ENCODE measurements at places on chromosomes 12 and 14.

DNA sequence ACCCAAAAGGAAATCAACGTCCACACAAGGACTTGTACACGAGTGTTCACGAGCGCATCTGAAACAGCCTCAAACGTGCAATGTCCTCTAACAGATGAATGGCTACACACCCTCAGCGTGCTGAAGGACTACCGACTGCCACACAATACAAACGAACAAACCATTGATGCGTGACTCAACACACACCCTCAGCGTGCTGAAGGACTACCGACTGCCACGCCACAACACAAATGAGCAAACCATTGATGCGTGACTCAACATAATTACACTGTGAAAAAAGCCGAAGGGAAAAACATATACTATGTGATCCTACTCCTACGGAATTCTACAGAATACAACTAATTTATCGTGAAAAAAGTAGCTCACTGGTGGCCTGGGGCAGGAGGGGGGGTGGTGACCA lies 25.1 kb upstream of the BTBD6 start:
- DNase-seq, result no peak

GRCh38 chr14:99964979-99965378 lies 100.2 kb upstream of the EVL start:
- no peak for DNase-seq

DNA sequence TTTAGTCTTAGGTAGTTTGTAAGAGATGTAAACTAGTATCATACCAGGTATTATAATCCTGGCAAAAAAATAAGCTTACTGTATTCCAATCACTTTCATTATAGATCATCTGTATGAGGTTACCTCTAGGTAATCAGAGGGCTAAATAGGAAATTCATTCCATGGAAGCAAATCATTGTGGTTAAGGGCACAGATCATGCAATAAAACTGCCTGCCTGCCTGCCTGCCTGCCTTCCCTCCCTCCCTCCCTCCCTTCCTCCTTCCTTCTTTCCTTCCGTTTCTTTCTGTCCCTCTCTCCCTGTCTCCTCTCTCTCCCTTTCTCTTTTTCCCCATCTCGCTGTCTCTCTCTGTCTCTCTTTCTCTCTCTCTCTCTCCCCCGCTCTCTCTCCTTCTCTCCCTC lies 3.2 kb upstream of the CLEC9A start:
- no peak for DNase-seq

DNA sequence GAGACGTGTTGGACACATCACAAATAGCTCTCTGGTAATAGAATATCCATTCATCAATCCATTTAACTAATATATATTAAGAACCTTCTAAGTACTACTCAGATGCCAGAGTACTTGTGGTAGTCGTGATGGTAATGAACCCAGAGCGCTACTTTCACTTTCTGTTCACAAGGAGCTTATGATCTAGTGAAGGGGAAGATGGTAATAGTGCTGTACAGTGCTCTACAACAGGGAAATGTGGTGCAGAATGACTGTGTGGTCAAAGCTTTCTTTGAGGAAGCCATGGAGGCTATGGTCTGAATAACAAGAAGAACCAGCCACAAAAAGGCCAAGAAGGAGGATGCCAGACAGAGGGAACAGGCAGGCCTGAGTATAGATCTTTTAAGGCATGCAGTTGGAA lies 212.0 kb downstream of the PTPRO start:
- DNase-seq, result no peak

GRCh38 chr14:93234798-93235197 lies 27.7 kb downstream of the UBR7 start:
- no peak for DNase-seq

DNA sequence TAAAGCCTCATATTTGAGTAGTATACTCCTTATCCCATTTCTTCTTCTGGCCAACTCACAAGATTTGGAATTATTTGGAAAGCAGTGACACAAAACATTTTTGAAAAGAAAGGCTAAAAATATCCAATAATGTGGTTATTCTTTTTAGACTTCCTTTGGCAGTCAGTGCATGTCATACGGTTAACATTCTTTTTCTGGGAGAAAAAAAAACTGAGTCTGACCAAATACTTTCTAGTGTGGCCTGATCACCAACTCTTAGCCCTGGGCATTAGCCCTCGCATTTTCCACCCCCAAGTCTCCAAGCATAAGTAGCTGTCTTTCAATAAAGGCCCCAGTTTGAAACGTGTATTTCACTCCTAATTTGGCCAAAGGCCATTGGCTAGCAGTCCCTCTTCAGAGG lies 5.9 kb downstream of the RASSF3 start:
- no peak for DNase-seq

GRCh38 chr12:15525441-15525840 lies 203.1 kb downstream of the PTPRO start:
- no peak for DNase-seq

DNA sequence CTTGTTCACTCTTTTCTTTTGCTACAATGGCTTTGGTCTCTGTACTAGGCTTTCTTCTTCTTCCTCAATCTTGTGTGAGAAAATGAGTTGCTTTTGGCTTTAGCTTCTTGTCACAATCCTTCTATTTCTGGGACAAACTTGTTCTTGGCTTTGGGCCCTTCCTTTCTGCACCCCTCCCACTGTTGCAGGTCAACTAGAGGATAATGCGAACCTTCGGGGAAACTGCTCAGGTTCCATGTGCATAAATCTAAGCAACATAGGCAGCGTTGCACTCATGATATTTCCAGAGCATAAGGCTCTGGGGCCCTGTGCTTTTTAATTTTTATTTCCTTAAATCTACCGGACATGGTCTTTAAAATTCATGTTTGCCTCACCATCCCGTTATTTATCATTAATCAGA lies 89.8 kb upstream of the LRIG3 start:
- DNase-seq, result no peak

DNA sequence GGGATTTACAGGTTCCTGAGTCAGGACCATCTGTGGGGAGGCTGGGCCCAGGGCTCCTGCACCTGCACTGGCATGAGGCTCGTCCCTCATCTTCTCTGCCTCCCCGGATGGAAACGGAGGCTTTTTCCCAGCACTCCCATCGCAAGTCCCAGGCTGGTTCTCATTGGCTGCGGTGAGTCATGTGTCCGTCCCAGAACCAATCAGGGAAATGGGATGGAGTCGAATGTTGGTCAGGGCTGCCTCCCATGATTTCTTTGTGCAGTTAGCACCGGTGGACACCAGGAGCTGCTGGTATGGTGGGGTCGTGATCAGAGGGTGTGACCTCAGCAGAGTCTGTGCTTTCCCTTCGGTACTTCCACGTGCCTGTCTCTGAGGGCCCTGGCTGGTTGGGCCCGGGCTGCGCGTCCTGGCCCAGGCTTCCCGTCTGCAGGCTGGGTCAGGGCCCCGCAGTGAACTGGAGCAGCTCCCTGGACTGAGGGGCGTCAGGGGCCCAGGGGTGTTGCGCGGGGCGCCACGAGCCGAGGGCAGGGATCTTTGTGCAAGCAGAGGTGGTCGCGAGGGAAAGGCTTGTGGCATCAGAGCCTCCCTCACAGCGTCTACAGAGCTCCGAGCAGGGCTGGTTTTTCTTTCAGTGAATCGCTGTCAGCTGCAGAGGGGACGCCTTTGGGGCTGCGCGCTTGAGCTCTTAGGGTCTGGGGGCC lies 168.1 kb downstream of the ADGRD1 start:
- DNase-seq, result no peak

DNA sequence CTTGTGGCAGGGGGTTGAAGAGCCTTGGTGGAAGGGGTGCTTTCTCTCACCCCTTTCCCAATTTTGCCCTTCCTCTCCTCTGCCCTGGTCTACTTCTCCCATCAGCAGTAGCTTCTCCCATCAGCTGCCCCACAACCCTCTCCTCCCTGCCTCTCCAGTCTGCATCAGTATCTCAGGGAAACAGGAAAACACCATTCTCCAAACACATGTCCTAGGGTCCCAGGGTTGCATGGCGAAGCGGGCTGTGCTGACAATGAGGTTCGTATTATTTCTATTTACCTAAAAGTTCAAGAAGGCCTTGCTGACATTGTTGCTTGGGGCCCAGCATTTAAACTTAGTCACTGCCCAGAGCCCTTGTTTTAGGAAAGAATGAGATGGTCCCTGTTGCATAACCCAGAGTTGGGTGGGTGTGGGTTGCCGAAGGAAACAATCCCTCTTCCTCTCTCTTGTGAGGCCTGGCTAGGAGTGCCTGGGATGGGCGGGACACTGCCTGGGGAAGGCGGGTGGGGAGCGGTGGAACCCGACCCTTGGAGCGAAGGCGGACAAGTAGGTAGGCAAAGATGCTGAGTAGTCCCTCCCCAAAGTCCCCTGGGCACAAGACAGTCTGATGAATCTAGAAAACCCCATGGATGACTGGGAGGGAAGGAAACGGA lies 1.3 kb upstream of the IGFBP6 start:
- DNase-seq, result no peak

GRCh38 chr12:25942709-25943108 lies 15.8 kb upstream of the RASSF8 start:
- DNase-seq, result no peak

GRCh38 chr14:70856851-70857495 lies 47.7 kb upstream of the MAP3K9 start:
- DNase-seq, result no peak

GRCh38 chr14:33880330-33880729 lies 70.5 kb downstream of the EGLN3 start:
- DNase-seq, result no peak

DNA sequence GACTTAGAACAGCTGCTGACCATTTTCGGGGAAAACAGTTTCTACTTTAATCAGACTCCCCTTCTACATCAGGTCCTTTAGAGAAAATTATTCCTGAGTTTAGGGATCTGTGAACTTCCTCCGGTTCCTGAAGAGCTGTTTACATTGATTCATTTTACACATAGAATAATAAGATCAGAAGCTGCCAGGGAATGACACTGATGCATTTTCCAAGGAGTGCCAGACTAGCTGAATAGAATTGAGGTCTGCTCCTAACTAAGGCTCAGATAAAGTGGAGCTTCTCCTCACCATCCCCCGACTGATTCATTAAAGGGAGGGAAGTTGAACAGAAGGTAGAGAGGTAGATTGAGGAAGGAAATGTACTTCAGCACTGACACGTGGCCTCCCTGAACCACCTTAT lies 41.9 kb upstream of the PSMA6 start:
- no peak for DNase-seq

DNA sequence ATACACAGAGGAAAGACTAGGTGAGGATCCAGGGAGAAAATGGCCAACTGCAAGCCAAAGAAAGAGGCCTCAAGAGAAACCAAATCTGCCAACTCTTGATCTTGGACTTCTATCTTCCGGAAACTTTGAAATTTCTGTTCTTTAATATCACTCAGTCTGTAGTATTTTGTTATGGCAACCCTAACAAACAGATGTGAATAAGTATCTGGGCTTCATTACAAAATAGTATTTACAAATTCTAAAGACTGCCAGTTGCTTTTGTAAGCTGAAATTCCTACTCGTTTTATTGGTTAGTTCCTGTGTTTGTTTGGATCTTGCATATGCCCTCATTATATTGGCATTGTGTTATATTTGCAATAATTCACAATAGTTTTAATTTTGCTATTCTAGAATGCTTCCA lies 143.2 kb upstream of the USP15 start:
- no peak for DNase-seq

GRCh38 chr12:94020335-94020734 lies 128.0 kb upstream of the PLXNC1 start:
- DNase-seq, result no peak

- DNase-seq, result no peak
Measured at GRCh38 chr12:67578976-67579661, 69.4 kb upstream of the DYRK2 start.

DNA sequence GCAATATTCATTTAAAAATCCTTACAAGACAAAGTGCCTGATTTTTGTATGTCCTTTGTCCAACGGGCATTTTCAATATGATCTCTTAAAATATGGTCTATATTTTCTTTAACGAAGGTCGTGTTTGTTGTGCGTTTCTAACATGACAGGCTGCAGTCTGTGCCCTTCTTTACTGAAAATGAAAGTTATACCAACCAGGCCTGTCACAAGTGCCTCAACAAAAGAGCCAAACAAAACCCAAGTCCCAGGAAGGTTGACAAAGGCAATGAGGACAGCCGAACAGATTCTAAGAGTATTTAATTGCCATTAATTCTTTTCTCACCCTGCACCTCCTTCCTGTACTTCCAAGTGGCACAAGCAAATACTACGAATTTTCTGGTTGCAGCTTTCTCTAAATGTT lies 13.9 kb downstream of the PAX9 start:
- DNase-seq, result no peak

GRCh38 chr12:14239935-14240872 lies 125.3 kb upstream of the ATF7IP start:
- DNase-seq, result no peak

- no peak for DNase-seq
Measured at GRCh38 chr12:104707794-104708558, 250.1 kb downstream of the SLC41A2 start.

DNA sequence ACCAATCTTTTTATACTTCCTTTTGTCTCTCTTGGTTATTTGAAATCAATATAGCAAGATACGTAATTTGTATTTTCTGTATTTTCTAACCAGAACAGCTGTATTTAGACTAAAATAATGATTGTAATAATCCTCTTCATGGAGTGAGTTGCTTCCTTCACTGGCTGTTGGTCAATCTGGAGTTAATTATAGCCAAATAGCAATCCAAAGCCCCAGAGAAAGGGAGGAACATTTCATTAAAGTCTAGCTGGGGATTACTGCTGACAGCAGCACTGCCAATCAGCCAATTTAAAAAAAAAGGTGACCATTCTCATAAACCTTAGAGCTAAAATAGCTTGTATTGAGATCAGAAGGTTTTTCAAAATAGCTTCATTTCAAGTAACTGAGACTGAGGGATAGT lies 118.0 kb downstream of the TRHDE start:
- DNase-seq, result no peak

- DNase-seq, result no peak
Measured at GRCh38 chr14:99822800-99823455, 29.7 kb downstream of the EML1 start.

DNA sequence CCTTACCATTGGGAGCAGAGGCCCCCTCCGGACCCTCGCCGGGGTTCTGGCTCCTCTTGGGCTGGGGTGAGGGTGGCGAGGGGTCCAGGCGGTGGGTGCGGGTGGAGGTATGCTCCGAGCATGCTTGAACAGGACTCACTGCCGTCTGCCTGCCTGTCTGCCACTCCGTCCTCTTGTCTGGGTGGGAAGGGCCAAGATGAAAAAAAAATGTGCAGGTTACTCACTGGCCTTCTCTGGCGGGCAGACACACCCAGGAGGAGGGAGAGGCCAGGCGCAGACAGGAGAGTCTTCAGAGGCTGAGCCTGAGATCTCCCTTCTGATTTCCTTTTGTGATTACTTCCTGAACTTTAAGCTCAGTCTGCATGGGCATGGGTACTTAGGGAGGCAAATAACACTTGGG lies 76.1 kb downstream of the STON2 start:
- DNase-seq, result no peak

- no peak for DNase-seq
Measured at GRCh38 chr14:50607181-50607580, 47.2 kb downstream of the ATL1 start.

- peak; percentile 32 for DNase-seq
Measured at GRCh38 chr12:95218150-95219133, 835 bp downstream of the VEZT start.

Measured in activated CD8-positive, alpha-beta memory T cell treated with anti-CD3 and anti-CD28 coated beads, Interleukin-2, amount 50 U/mL, for 4 hours (primary cell).